ENCODE measurements at places on chromosomes 7 and 10.

- no peak for DNase-seq
Measured at GRCh38 chr7:139671967-139672366, 105.8 kb downstream of the HIPK2 start.

DNA sequence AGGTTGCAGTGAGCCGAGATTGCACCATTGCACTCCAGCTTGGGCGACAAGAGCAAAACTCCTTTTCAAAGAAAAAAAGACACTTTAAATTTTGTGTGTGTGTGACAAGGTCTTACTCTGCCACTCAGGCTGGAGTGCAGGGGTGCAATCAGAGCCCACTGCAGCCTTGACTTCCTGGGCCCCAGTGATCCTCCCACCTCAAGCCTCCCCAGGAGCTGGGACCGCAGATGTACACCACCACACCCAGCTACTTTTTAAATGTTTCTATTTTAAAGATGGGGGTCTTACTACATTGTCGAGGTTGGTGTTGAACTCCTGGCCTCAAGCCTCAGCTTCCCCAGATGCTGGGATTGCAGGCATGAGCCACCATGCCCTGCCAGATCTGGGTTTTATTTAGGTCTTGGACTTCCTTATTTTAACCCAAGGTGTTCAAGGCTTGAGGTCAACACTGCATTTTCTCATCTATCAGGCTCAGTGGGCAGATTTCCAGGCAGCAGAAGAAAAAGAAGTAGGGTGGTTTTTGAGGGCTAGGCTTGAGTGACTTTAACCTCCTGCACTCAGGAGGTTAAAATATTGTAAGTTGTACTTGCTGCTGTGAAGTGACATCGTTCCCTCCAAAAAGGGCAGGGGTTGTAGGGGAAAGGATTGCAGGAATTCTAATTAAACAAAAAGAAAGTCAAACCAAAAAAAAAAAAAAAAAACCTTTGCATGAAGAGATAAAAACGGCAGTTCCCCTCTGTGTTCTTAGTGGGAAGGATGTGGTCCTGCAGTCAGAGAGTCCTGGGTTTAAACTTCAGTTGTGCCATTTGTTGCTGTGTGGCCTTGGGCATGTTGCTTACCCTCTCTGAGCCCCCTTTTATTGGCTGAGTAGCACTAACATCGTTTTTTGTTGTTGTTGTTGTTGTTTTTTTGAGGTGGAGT lies 71.5 kb downstream of the CARD11 start:
- peak; percentile 5 for DNase-seq

DNA sequence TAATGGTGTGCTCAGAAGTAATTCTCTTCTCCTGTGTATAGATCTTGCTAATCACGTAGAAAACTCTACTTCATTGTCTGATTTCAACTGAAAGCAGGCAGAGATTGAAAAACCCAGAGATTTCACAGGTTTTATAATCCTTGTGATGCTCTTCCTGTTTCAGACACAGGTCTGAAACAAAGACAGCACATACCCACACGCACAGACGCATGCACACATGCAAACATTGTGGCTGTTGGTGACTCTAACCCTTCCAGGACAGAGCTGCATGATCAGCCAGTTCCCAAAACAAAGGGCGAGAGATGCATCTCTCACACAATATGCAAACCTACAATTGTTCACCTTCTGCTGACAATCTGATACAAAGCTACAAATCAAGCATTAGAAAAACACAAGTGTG lies 11.1 kb upstream of the TFEC start:
- DNase-seq: no peak

GRCh38 chr7:37920849-37921805 lies 687 bp downstream of the EPDR1 start:
- peak; percentile 67 for DNase-seq

- DNase-seq: no peak
Measured at GRCh38 chr10:36492590-36493515, 632.5 kb upstream of the ANKRD30A start.

All from sciatic nerve (tissue), 2 donors.